ENCODE measurements at places on chromosomes 2 and 18.

DNA sequence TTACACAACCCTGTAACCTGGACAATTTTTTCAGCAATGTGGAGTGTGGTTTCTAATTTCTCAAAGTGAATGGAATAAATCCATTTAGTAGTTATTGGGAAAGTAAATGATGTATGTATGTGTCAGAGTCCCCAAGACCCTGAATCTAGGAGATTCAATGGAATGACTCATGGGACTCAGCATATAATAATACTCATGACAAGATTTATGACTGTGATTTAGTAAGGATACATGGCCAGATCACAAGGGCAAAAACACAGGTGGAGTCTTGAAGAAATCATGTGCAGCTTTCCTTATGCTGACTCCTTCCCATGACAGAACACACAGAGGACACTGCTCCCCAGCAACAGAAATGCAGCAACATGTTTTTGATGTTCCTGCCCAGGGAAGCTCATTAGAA is 1877.7 kb upstream of the LRRTM1 start:
- DNase-seq: no peak

DNA sequence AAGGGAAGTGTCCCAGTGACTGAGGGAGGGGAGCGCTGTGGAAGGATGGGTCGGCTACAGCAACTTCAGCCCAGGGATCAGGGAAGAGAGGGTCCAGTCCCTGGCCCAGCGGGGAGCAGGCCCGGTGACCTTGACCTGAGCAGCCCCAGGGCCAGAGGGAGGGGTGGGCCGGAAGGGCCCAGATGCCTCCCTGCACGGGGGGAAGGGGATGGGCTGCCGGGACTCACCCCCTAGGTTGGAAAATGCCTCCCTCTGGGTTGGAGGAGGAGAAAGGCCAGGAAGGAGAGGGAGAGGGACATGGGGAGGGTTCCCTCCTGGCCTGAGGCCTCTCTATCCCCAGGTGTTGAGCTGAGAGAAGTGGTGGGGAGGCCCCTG is 19.8 kb downstream of the GPC1 start:
- DNase-seq: no peak

- no peak for DNase-seq
Observed at GRCh38 chr2:189559579-189560272, 20.9 kb downstream of the SLC40A1 start.

- no peak for DNase-seq
Observed at GRCh38 chr2:218093879-218094278, 24.8 kb downstream of the RUFY4 start.

All from SK-N-SH (cell line).